Esophagus squamous epithelium (tissue), 5 donors: ENCODE measurements at places on chromosomes 1 and 21. TPM values are rescaled to one million over a fixed set of nuclear protein-coding genes. Genes with fewer than 3 reads are reported as not detected.

The PADI3 gene
- 9.9 TPM for total RNA-seq

- H3K27me3 ChIP-seq, result no peaks in the 10 kb centered on the region
- no peak for DNase-seq
- no peak overlapping the region for H3K4me3 ChIP-seq
- no peaks in the 10 kb centered on the region for H3K36me3 ChIP-seq
- H3K4me1 ChIP-seq, result peaks cover 9% of the 10 kb centered on the region
Measured at GRCh38 chr1:247212012-247212411, 40.2 kb upstream of the ZNF124 start.

- peaks cover 7% of the 10 kb centered on the region for H3K4me1 ChIP-seq
- peak within 1 kb of the TSS; percentile 70 for H3K27ac ChIP-seq
- no peaks in the 10 kb centered on the region for H3K27me3 ChIP-seq
- peak within 1 kb of the TSS; percentile 49 for H3K4me3 ChIP-seq
- no peak for DNase-seq
- no peaks in the 10 kb centered on the region for H3K36me3 ChIP-seq
Measured at GRCh38 chr1:156082309-156083091, at the start of gene MEX3A. Gene MEX3A, minus strand, starts transcription at chr1:156082465. Its CDS starts 467 bp downstream, at chr1:156081998.

The DDR2 gene
- 8.2 TPM for total RNA-seq

- no peaks in the 10 kb centered on the region for H3K27me3 ChIP-seq
- H3K36me3 ChIP-seq, result no peaks in the 10 kb centered on the region
- peak overlapping the region; percentile 55 for H3K27ac ChIP-seq
Measured at GRCh38 chr1:9419369-9420041, 119.8 kb upstream of the SLC25A33 start.

The NECAP2 gene
- total RNA-seq, result 38.5 TPM

DNA sequence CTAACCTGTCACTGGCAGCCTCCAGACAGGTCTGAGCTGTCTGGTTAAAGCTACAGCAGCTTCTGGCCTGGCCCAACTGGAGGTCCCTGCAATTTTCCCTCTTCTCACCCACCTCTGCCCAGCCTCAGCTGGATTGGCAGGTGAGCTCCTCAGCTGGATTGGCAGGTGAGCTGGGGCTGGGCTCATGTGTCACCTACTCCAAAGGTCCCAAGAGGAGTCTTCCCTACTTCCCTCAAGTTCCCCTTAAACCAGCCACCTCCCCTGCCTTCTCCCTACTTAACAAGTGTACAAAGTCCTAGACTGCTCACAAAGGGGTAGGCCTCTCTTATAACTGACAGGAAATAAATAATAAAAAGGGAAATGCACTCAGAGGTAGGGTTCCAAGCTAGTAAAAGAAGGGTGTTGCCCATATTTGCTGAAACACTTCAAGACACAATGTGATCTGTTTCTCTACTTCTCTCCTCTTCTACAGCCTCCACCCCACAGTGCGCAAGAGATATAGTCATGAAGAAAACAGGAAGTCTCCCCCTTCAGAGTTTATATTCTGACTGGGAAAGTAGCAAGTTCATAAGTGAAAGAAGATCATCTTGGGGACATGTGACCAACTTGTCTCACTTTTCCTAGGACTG, at the start of gene GPA33:
Gene GPA33, minus strand, starts transcription at position 64 of the 629 bp plus-strand sequence. CDS start 90 bp downstream, outside the sequence.
- H3K27me3 ChIP-seq, result no peaks in the 10 kb centered on the region
- no peaks in the 10 kb centered on the region for H3K36me3 ChIP-seq
- no peak for DNase-seq
- H3K4me3 ChIP-seq, result no peak within 1 kb of the TSS
- no peak within 1 kb of the TSS for H3K27ac ChIP-seq

- H3K36me3 ChIP-seq, result no peaks in the 10 kb centered on the region
- no peaks in the 10 kb centered on the region for H3K27me3 ChIP-seq
- H3K4me1 ChIP-seq, result peaks cover 5% of the 10 kb centered on the region
- DNase-seq, result no peak
- no peak overlapping the region for H3K27ac ChIP-seq
Measured at GRCh38 chr1:192493584-192493983, 82.0 kb upstream of the RGS1 start.

DNA sequence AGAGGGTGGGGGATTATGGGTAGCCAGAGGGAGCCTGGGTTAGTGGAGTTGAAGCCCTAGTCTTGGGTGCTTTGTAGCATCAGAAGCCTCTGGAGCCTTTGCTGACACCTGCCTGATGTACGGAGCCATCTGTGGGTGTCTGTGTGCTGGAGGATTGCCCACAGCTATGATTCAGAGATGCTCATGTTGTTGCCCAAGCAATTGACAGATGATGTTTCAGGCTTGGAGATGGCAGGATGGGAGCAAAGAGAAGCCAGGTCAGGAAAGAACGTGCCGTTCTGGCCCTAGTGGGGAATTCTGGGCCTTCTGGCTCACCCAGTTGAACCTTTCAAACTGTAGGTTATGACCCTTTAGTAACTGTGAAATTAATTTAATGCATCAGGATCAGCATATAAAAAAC, 27.6 kb downstream of the COQ8A start:
- no peak overlapping the region for H3K27ac ChIP-seq
- no peaks in the 10 kb centered on the region for H3K36me3 ChIP-seq
- H3K4me3 ChIP-seq, result no peak overlapping the region
- no peaks in the 10 kb centered on the region for H3K4me1 ChIP-seq
- no peak for DNase-seq

The PPFIA4 gene
- 0.42 TPM for total RNA-seq

The ARTN gene
- 12.9 TPM for total RNA-seq

DNA sequence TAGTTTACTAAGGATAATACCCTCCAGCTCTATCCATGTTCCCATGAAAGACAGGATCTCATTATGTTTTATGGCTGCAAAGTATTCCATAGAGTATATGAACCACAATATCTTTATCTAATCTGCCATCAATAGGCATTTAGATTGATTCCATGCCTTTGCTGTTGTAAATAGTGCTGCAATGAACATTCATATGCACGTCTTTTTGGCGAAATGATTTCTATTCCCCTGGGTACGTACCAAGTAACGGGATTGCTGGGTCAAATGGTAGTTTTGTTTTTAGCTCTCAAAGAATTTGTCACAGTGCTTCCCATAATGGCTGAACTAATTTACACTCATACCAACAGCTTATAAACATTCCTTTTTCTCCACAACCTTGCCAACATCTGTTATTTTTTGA, 750.9 kb downstream of the BRINP3 start:
- H3K27ac ChIP-seq, result no peak overlapping the region
- H3K4me3 ChIP-seq, result no peak overlapping the region
- no peaks in the 10 kb centered on the region for H3K36me3 ChIP-seq
- no peaks in the 10 kb centered on the region for H3K4me1 ChIP-seq

DNA sequence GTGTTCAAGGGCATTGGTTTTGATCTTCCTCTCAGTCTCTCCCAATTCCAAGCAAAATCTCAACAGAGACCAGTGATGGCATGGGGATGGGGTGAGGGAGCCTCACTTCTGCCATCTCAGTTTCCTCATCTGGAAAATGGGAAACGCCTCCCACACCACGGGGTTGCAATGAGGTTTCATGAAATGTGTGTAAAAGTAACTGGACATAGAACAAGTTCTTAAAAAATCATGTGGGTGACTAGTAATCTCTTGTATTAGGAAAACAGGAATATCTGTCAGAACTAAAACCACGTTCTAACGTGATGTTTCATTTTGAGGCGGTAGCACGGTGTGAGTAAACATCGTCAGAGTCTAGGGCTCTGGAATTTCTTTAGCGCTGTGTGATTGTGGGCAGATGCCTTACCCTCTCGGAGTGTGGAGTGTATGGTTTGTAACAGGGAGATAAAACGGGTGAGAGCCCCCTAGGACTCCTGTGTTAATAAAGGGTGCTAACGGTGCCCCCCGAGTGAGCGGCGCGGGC, 55.5 kb upstream of the DNAJC6 start:
- peak overlapping the region; percentile 78 for H3K4me3 ChIP-seq
- H3K36me3 ChIP-seq, result no peaks in the 10 kb centered on the region
- peak overlapping the region; percentile 62 for H3K27ac ChIP-seq
- no peaks in the 10 kb centered on the region for H3K27me3 ChIP-seq
- peaks cover 21% of the 10 kb centered on the region for H3K4me1 ChIP-seq
- DNase-seq, result no peak

The OR2L3 gene
- not detected for total RNA-seq

The CCDC185 gene
- not detected for total RNA-seq

GRCh38 chr1:42070996-42071395, 82.2 kb upstream of the GUCA2B start:
- H3K27me3 ChIP-seq, result no peaks in the 10 kb centered on the region
- no peaks in the 10 kb centered on the region for H3K4me1 ChIP-seq
- DNase-seq, result no peak

GRCh38 chr21:46229133-46229922, 754 bp upstream of the LSS start:
- peak overlapping the region; percentile 72 for H3K4me3 ChIP-seq
- peaks cover 20% of the 10 kb centered on the region for H3K4me1 ChIP-seq
- H3K36me3 ChIP-seq, result no peaks in the 10 kb centered on the region
- H3K27ac ChIP-seq, result peak overlapping the region; percentile 96

The TMED5 gene
- total RNA-seq, result 44.7 TPM

DNA sequence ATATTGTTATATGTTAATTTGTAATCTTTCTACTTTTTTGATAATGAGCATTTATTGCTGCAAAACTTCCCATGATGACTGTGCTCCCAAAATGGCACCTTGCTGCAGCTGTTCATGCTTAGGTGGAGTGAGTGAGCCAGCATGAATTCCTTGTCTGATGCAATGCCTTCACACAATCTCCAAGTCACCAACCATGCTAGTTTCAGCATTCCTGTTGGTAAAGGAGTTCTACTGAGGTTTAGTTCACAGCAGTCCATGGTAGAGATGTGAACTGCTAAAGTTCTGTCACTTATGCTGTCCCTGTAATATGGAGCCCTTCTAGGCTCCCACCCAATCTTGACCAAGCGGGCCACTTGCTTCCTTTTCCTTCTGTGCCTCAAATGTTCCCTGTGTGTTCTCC, 26.2 kb upstream of the PRKACB start:
- H3K27ac ChIP-seq, result no peak overlapping the region
- H3K27me3 ChIP-seq, result no peaks in the 10 kb centered on the region
- no peaks in the 10 kb centered on the region for H3K36me3 ChIP-seq
- H3K4me1 ChIP-seq, result no peaks in the 10 kb centered on the region

The AADACL4 gene
- not detected for total RNA-seq

The ASCL5 gene
- not detected for total RNA-seq

- no peak overlapping the region for H3K27ac ChIP-seq
- H3K4me1 ChIP-seq, result peaks cover 36% of the 10 kb centered on the region
- H3K4me3 ChIP-seq, result no peak overlapping the region
Measured at GRCh38 chr1:180948641-180949615, 36.2 kb downstream of the KIAA1614 start.

The CNKSR1 gene
- total RNA-seq, result 17.8 TPM

DNA sequence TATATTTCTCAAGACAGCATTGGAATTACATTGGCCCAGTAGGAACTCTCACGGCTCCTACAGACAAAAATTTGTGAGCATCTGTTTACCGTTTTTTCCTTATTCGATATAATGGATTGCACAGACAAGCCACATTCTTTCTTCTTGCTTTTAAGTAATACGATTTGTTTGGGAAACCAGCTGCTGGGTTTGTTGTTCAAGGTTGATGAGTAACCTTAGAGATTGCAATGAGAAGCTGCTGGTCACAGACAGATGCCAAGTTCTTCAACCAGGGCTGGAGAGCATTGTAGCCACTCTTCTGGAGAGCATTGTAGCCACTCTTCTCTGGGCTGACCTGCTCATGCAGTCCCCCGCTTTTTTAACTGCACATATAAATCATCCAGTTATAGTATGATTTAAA, 1.4 kb upstream of the MIA3 start:
- peaks cover 8% of the 10 kb centered on the region for H3K4me1 ChIP-seq
- H3K27ac ChIP-seq, result no peak overlapping the region
- H3K27me3 ChIP-seq, result no peaks in the 10 kb centered on the region
- no peaks in the 10 kb centered on the region for H3K36me3 ChIP-seq
- DNase-seq, result no peak

DNA sequence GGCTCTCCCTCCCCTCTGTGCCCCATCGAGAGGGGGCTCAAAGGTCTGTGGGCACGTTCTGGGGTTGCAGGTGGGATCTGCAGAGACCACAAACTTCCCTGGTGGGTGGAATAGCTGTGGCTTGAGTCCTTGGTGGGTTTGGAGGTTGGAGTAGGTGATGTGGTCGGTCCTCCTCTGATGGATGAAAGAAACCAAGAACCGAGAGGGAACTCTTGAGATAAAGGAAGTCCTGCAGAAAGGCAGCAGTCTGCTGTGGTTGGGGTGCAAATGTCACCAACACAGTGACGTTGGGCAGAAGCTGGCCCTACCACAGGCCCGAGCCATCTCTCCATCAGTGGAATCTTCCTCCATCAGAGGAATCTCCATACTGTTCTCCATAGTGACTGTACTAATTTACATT, 171.8 kb downstream of the FCRL5 start:
- no peak for DNase-seq
- H3K4me3 ChIP-seq, result no peak overlapping the region
- H3K36me3 ChIP-seq, result no peaks in the 10 kb centered on the region
- H3K27ac ChIP-seq, result no peak overlapping the region
- H3K4me1 ChIP-seq, result no peaks in the 10 kb centered on the region

GRCh38 chr1:156615946-156616345, 3.3 kb upstream of the HAPLN2 start:
- no peaks in the 10 kb centered on the region for H3K27me3 ChIP-seq
- no peaks in the 10 kb centered on the region for H3K4me1 ChIP-seq
- no peak for DNase-seq
- H3K4me3 ChIP-seq, result peak overlapping the region; percentile 26
- no peaks in the 10 kb centered on the region for H3K36me3 ChIP-seq

The DENND2D gene
- 66.9 TPM for total RNA-seq

DNA sequence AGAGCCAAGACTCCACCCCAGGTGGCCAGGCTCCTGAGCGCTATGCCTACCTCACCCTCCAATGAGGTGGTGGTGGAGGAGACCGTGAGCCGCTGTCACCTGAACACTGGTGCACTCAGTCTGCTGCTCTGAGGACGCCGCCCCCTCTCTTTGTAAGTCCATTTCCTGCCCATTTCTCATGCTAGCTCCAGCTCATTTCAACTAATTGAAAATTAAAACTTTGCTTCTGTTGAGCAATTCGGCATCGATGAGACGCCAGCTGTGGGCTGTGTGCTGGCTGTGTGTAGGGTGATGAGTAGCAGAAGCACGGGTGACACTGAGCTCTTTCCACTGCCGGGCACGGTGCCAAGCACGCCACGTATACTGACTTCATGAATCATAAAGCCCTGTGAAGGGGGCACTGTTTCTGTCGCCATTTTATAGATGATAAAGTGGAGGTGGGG, 11.2 kb downstream of the TNFRSF1B start:
- no peaks in the 10 kb centered on the region for H3K36me3 ChIP-seq
- H3K4me1 ChIP-seq, result peaks cover 100% of the 10 kb centered on the region
- H3K27me3 ChIP-seq, result no peaks in the 10 kb centered on the region
- DNase-seq, result no peak

DNA sequence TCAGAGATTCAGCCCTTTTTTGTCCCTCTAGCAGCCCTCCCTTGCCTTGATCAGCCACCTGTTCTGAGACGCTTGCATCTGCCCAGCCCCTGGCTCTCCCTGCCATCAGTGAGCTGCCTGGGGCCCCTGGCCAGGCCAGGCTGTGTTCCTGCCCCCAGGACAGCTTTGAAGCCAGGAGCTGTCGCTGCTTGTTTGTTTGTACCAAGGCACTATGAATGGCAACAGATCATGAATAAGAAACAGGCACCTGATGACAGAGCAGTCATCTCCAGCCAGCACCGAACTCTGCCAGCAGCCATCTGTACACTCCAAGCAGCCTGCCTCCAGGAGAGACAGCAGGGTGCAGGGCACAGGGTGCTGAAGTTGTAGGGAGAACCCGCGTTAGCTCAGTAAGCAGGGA, 8.1 kb upstream of the VWA5B1 start:
- H3K36me3 ChIP-seq, result no peaks in the 10 kb centered on the region
- H3K27me3 ChIP-seq, result no peaks in the 10 kb centered on the region
- no peak for DNase-seq
- no peaks in the 10 kb centered on the region for H3K4me1 ChIP-seq

GRCh38 chr1:40986956-40987355, 7.5 kb downstream of the CTPS1 start:
- peaks cover 7% of the 10 kb centered on the region for H3K4me1 ChIP-seq
- H3K27ac ChIP-seq, result no peak overlapping the region
- H3K36me3 ChIP-seq, result peaks cover 87% of the 10 kb centered on the region
- no peak for DNase-seq
- H3K4me3 ChIP-seq, result no peak overlapping the region

The LHX4 gene
- total RNA-seq, result 0.38 TPM
